ENCODE measurements at places on chromosomes 3 and 15.

- no peak for DNase-seq
These were observed 14.5 kb downstream of the RIOX2 start for GRCh38 chr3:97957617-97958311.

GRCh38 chr15:31343831-31344230 is 17.2 kb downstream of the KLF13 start:
- no peak for DNase-seq

DNA sequence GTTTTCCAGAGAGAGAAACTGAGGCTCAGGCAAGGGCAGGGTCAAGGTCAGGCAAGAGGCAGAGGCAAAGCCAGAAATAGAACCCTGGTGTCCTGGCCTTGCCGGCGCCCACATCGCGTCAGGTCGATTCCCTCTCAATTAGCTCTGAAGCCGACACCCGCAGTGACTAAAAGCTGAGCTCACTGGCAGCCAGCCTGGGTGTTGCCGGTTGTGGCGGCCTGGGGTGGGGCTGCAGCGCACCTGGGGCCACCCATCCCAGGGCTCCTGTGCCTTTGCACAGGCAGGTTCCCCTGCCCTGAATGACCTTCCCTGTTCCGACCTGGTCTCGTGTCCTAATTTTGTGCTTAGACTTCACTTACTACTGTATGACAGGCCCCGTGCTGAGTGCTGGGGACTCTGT is 6.2 kb downstream of the SEMA3F start:
- no peak for DNase-seq

DNA sequence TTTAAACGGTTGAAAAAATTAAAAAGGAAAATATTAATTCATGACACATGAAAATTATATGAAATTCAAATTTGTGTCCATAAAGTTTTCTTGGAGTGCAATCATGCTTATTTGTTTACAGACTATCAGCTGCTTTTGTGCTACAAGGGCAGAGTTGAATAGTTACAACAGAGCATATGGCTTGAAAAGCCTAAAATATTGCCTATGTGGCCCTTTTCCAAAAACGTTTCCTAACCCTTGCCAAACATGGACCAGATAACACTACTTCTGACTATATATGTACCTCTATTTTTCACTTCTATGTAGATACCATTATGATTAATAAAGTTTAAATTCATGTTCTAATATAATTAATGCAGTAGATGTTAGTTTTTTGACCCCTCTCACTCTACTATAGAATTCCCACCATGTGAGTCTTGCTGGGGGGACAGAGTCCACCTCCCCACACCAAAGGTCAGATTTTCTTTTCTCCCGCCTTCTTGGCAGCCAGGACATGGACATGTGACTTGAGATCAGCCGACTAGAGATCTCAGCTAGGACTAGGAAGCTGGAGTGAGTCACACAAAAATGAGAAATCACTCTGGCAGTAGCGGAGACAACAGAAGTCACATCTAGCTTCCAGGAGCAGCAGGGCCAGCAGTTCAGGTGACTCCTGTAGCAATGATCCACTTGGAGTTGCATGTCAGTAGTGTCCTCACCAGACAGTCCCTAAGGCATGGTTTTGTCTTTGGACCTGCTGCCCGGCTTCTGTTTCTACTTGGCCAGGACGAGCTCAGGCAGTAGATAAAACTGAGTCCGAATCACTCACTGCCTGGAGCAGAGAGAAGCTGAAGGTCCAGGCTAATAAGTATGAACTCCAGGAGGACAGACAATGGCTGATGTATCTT is 22.4 kb downstream of the CIAO2A start:
- no peak for DNase-seq

DNA sequence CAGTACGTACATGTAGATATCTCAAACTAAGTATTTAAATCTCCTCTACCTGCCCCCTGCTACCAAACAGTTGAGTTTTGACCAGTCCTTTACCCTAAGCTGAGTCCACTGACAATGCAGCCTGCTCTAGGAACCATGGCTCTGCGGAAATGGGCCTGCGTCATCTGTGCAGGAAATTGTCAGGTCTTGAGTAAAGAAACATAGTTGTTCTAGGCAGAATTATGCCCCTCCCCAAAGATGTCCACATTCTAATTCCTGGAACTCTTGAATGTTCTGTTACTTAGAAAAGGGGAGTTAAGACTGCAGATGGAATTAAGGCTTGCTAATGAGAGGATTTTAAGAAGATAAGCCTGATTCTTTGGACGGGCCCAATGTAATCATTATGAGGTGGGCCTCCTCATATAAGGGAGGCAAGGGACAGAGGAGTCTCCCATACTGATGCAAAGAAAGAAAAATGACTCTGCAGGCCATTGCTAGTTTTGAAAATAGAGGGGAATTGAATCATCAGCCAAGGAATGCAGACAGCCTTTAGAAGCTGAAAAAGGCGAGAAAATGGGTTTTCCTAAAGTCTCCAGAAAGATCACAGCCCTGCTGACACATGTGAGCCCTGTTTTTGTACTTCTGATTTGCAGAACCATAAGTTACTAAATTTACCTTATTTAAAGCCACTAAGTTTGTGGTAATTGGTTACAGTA is 5.5 kb upstream of the VGLL3 start:
- no peak for DNase-seq

DNA sequence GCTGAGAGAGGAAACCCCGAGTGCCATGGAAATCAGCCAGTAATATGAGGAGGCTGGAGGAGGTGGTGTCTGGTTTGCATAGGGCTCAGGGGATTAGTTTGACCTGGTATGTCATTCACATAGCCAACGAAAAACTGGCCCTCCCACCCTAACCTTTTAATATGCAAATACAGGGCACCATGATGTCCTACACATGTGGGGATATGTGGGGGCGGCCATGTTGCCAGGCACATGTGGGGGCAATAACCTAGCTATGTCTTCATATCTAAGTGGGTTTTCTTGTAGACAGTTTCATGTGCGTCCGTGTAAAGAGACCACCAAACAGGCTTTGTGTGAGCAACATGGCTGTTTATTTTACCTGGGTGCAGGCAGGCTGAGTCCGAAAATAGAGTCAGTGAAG is 110.1 kb downstream of the MOBP start:
- no peak for DNase-seq

DNA sequence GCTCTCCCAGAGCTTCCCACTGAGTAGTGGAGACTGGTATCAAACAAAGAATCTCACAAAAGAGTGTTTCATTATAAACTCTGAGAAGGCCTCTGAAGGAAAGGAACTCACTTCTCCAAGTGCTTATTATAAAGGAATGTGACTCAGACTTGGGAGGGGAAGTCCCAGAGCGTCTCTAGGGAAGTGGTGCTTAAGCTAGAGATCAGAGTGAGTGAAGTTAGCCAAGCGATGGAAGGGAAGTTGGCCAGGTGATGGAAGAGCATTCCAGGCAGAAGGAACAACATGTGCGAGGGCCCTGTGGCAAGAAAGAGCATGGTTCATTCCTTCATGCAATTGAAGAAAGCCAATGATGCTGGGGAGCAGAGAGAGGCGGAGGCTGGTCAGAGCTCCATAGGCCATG is 2.3 kb downstream of the XYLB start:
- no peak for DNase-seq

DNA sequence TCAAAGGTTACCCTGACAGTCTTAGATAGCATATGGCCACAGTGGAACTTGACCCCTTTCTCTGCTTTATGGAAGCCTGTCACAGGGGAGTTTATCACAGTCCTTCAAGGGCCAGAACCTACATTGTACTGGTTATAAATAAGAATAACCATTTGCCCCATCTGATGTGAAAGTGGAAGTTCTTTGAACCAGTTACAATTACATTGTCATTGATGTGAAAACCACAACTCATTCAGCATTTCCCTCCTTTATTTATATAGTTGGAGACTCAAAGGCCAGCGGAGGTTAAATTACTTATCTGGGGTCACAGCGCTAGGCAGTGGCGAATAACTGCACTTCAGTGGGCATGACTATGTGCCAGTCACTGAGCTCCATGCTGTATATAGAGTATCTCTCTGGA is 60.5 kb upstream of the TBC1D5 start:
- no peak for DNase-seq

GRCh38 chr15:40746916-40747418 is 8.1 kb downstream of the RMDN3 start:
- no peak for DNase-seq

- DNase-seq = no peak
These were observed 58.1 kb downstream of the ABHD2 start for GRCh38 chr15:89146366-89146765.

- DNase-seq = no peak
These were observed 4.0 kb downstream of the NT5DC2 start for GRCh38 chr3:52529376-52530333.

GRCh38 chr15:93030430-93031102 is 58.4 kb downstream of the RGMA start:
- DNase-seq = no peak

DNA sequence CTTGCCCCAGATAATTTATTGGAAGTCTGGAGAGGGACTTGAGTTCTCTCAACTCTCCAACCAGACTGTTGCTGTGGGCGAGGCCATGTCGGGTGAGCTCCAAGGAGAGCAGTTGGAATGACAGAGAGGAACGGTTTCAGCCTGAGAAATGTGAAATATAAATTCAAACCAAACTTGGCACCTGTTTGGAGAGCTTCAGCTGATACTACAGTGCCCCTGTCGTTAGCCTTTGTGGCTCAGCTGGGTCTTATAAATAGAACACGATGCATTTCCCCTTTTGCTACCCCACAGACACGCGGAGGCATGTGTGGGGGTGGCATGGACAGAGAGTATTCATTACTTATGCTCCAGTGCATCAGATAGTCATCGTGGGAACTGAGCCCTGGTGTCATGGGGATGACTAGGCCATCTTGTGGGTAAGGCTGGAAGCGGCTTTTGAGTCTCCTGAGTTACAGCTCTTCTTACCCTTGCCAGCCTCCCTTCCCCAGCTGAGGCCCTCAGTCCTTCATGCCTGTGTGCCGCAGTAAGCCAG is 15.6 kb downstream of the SMAD3 start:
- DNase-seq = no peak

DNA sequence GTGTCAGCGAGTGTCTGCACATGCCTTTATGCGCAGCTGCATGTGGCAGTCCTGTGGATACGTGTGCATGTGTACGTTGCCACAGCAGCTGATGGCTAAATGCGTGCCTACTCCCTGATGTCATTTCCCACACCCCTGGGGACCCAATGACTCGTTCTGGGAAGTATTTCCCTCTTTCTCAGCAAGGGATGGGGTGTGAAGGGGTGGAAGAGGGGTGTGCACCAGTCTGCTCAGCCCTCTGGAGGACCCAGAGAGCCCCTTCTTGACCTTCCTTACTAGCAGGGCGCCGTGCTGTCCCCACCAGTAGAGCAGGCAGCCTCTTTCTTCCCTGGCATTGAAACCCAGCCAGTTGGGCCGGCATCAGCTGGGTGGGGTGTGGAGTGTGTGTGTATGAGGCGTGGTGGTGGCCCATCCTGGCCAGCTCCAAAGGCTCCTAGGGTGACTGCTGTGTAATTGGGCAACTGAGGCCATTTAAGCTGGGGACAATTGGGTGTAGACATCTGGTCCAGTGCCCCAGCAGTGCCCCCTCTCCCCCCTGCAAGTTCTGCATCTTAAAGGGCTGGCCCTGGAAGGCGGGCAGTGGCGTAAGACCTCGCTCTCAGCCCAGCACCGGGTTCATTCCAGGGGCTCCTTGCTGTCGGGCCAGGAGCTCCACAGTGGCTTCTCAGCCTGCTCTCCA is 19.2 kb downstream of the SNX33 start:
- no peak for DNase-seq

- no peak for DNase-seq
These were observed 46.8 kb upstream of the VILL start for GRCh38 chr3:37943631-37944314.

DNA sequence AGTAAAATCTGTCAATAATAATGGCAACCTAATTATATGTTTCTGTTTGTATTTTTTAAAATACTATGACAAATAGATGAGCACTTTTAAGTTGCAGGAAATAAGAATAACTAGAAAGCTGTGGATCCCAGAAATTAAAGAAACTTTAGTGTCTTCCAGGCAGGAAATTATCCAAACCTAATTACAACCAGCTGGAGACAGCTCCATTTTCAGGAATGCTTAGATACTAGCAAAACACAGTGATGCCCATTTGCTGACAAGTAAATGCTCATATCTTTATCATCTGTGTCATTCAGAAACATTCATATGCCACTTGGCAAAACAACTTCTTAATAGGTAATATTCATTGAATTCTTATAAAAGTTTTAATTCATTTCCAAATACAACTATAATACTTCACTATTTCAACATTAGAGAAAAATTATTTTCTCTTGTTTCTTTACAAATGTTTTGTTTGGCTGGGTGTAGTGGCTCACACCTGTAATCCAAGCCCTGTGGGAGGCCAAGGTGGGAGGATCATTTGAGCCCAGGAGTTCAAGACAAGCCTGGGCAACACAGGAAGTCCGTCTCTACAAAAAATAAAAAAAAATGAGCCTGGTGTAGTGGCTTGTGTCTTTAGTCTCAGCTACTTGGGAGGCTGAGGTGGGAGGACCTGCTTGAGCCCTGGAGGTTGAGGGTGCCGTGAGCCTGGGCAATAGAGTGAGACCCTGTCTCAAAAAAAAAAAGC is 169.1 kb upstream of the TSPAN3 start:
- no peak for DNase-seq

DNA sequence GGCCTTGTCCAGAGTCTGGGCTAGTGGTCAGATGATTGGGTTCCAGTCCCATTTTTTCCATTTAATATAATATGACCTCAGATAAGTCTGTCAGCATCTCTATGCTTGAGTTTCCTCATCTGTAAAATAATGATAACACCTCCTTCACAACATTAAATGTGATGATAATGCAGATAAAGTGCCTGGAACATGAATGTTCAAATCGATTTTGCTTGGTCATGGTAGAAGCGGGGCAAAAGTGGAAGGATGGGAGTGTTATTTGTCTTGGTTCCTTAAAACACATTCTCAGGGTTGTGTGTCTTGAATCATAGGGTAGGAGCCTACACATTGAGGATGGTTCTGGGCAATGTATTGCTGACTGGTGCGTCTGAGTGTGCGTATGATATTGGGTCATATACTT is 16.9 kb downstream of the ARIH2 start:
- DNase-seq = no peak

- DNase-seq = no peak
These were observed 36.3 kb upstream of the TPM1 start for GRCh38 chr15:63006032-63006878.

- no peak for DNase-seq
These were observed 18.1 kb downstream of the FXR1 start for GRCh38 chr3:180930526-180930925.

DNA sequence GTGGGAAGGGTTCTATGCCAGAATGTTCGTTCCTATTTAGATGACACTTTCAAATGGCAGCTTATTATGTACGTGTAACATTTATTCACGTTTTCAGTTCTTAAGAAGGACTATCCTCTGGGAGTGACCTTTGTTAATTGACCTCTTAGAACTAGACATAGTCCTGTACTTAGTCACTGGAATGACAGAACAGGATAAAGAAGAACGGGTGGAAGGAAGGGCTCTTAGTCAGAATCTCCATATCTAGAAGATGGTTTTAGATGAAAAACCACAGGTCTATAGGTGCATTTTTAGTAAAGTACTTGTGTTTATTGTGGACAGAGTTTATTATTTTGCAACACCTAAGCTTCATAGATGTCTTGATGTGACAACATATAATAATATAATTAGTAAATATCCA is 6.5 kb downstream of the METTL6 start:
- no peak for DNase-seq

All from activated CD8-positive, alpha-beta memory T cell treated with anti-CD3 and anti-CD28 coated beads for 1 hour (primary cell).